GM13976 (cell line): ENCODE measurements at places on chromosomes 6 and 20.

DNA sequence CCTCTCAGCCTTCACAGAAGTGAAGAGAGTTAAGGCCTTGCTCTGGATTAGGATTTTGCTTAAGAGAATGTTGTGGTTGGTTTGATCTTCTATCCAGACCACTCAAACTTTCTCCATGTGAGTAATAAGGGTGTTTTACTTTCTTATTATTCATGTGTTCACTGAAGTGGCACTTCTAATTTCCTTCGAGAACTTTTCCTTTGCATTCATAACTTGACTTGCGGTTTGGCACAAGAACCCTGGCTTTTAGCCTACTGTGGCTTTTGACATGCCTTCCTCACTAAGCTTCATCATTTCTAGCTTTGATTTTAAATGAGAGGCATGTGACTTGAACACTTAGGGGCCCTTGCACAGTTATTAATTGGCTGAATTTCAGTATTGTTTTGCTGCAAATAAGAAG is 166.1 kb upstream of the OPRM1 start:
- no peak for DNase-seq

GRCh38 chr6:137226697-137227096 is 7.5 kb upstream of the IFNGR1 start:
- no peak for DNase-seq

DNA sequence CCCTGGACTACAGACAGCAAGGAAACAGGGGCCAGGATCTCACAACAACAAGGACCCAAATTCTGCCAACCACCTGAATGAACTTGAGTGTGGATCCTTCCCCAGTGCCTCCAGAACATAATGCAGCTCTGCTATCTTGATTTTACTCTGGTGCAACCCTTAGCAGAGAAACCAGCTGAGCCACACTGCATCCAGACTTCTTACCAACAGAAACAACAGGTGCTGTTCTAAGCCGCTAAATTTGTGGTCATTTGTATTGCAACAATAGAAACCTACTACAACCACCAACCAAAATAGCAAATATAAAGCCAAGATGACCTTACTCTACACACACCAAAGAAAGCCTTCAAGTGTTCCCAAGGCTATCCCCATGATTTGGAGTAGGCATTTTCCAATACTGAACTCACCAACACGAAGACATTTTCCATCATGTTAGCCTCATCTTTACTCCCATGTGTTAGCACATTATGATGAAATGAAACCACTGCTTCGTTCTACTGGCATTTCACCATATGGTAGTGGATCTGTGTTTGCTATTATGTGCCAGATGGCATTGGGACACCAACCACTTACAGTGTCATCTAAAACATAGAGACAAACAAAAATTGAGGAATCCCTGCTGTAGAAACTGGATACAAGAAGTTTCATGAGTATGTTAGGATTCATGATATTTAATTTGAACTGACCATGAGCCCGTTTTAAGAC is 249.8 kb upstream of the ID4 start:
- DNase-seq: no peak

DNA sequence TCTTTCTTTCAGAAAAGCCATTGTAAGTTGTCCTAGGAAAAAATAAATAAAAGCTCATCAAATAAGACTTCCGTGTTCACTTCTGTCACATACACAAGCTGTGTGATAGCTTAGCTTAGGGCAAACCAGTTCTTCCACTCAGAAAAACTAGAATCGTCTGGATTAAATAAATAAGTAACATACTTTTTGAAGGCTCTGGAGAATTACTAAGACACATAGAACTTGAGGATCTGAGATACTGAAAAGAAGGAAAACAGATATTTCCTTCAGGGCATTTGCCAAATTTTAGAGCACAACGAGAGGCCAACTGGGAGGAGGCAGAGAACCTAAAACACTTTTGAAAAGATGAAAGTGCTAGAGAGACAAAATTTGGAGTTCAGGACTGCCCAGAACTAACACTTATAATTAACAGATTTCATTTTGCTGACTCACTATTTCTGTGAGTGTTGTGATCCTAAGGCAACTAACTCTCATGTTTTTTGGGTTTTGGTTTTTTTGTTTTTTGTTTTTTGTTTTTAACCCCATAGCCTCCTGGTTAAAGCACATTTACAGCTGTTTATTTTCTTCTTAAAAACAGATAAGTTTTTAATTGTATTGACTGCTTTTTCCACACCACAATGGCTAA is 38.7 kb upstream of the THEMIS start:
- DNase-seq: no peak
